T-helper 2 cell (primary cell): ENCODE measurements at places on chromosomes 12 and 14.

DNA sequence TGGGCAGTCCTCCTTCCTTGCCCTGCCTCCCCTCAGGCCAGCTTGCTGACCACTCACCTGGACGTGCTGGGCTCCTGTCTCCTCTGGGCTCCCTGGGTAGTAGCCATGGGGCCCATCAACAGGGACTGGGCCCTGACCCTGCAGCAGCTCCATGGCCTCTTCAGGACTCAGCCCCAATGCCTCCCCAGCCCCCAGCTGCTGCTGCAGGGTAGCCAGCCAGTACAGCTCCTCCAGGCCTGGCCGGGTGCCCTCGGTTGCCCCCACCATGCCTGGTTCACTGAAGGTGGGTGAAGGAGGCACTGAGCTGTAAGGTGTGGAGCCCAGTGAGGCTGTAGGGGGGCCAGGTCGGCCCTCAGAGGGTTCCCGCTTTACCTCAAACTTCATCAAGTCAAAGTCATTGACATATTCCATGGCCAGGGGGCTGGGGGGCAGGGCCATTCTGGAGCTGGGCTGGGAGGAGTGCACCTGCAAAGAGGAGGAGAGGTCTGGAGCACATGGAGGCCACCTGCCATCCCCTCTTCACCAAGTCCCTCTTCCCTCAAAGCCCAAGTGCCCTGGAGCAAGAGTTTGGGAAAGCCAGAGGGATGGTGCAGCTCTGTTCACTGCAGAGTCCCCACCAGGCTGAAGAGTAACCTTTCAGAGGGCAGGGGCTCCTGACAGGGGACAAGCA is 11.2 kb downstream of the CPNE6 start:
- no peak for DNase-seq

GRCh38 chr12:15393037-15393436 is 70.7 kb downstream of the PTPRO start:
- no peak for DNase-seq

- no peak for DNase-seq
These were observed 266.5 kb downstream of the SLC15A4 start for GRCh38 chr12:128557231-128557630.

GRCh38 chr12:111260732-111261131 is 108.2 kb downstream of the PHETA1 start:
- DNase-seq = no peak

- DNase-seq = no peak
These were observed 6.5 kb downstream of the CERS5 start for GRCh38 chr12:50160643-50161042.

- no peak for DNase-seq
These were observed 4.2 kb downstream of the RNF31 start for GRCh38 chr14:24151404-24152080.

DNA sequence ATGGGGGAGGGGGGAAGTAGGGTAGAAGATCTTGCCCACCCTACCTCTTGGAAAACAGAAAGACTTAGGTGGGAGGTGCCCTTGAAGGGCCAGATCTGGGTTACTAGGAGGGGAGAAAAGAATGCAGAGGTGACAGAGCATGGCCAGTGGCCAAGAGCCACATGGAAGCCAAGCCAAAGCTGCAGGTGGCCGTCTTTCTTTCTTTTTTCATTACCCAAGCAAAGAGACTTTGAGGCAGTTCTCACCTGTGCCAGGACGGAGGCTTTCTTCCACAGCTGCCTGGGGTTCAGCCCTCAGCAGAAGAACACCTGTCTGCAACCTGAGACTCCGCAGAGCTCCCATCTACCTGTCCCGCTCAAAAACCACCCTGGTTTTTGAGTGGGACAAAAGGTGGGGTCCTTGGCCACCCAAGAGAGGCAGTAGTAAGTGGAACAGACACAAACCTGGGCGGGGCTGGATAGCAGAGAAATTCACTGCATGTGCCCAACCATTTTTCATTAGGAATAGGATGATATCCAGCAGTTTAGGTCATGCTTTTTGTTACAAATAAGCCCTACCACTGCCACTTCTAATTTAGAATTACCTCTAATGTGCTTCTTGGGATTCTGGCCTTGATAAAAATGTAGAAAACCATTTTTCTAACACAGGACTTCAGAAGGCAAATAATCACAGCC is 116.5 kb downstream of the DYRK2 start:
- no peak for DNase-seq

DNA sequence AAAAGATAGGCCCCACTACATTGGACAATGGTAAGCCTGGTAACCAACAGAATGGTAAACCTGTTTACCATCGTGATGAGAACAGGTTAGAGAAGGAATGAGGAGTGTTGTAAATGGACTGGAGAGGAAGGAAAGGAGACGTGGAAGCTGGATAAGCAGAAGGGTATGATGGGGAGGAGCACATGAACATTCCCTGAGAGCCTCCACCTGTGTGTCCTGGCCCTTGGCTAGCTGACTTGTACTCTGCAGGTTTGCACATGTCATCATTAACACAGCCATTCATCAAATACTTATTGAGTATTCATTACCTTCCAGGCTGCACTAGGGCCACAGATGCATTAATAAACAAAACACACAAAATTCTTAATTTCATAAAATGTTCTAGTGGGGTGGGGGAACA is 4.3 kb upstream of the IL26 start:
- DNase-seq = no peak

- no peak for DNase-seq
These were observed 378.1 kb downstream of the AACS start for GRCh38 chr12:125443341-125443740.

GRCh38 chr14:51341338-51341737 is 101.3 kb downstream of the TMX1 start:
- DNase-seq = no peak

DNA sequence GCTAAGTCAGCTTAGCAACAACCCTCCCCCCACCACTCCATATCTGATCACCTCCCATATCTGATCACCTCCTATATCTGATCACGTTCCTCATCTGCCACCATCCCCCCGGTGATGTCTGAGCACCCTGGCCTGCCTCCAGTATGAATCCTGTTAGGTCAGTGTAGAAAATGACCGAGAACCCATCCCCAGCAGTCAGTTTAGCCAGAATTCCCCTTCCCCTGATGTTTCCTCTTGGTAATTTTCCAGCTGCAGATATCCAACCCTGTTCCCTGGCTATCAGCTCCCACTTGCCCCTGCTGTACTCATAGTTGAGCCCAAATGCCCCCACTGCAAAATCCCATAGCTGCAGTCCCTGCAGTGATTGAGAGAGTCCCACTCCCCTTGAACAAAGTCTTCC is 12.5 kb downstream of the SELPLG start:
- no peak for DNase-seq

- no peak for DNase-seq
These were observed 54.4 kb upstream of the BMP4 start for GRCh38 chr14:54010981-54011380.
